Activated CD8-positive, alpha-beta memory T cell treated with anti-CD3 and anti-CD28 coated beads for 48 hours (primary cell): ENCODE measurements at places on chromosomes 5 and 9.

GRCh38 chr9:131743096-131743495, 3.2 kb upstream of the RAPGEF1 start:
- DNase-seq = no peak

DNA sequence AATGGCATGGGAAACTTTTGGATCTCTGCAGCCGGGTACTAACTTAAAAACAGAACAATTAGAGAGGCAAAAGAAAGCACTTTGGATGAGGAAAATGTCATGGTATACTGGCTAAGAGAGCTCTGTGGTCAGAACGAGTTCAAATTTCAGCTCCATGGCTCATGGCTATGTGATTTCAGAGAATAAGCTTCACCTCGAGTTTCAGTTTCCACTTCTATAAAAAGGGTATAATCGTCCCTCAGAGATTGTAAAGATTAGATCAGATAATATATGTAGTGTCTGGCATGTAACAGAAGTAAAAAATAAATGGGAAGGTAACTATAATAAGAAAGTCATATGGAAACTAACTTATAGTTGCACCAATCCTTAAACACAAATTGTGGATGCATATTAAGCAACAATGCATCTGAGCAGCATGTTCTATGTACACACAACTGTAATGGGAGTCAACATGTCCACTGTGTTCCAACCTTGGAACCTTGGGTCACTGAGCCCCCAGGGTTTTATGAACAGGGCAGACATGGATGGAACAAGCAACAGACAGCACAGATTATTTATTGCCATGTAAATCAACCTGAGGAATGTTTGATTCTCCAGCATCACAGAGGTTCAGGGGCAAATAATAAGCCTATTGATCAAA, 145.4 kb downstream of the MAPKAP1 start:
- DNase-seq = no peak

- DNase-seq = no peak
Measured at GRCh38 chr5:180785121-180785781, 17.4 kb downstream of the MGAT1 start.

- no peak for DNase-seq
Measured at GRCh38 chr5:164220522-164220921, 715.1 kb downstream of the MAT2B start.

- no peak for DNase-seq
Measured at GRCh38 chr9:73270967-73271721, 119.5 kb downstream of the ANXA1 start.

- no peak for DNase-seq
Measured at GRCh38 chr9:104082168-104082567, 11.9 kb upstream of the SMC2 start.

GRCh38 chr5:143606043-143606752, 202.7 kb upstream of the NR3C1 start:
- DNase-seq = no peak

- DNase-seq = no peak
Measured at GRCh38 chr5:119275146-119275545, 80.7 kb upstream of the TNFAIP8 start.

DNA sequence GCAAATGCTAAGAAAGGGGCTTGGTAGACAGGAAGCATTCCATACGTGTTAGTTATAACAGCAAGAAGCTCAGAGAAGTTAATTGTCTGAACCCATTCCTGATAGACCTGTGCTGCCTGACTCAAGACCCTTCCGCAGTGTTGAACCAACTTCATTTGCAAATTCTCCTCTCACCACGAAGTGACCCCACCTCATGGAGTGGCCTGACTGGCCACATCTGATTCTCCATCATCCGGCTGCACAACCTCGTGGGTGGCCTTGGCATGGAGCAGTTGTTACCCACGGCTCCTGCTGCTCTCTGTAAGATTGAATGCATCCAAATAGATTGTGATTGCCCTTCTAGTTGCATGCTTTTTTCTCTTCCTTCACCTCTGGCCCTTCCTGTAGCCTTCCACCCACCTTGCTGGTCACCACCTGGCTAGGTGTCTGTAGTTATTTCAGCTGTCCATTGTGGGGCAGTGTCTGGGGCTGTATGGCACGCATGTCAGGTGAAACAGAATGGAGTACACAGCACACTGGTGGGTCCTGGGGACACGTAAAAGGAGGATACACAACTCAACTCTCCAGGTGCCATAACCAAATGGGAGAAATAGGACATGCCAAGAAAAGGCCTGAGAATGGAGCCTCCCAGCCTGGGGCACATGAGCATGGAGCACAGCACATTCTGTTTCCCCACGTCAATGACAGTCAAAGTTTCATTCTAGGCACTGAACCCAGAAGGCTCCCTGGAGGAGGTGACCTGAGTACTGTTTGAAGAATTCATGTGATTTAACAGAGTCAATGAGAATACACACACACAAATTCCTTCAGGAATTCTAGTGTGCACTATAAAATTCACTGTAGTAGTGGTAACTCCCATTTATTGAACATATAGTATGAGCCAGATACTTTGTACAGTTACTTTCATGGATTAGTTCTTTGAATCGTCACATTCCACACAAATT, 70.5 kb upstream of the PTCH1 start:
- no peak for DNase-seq
